ENCODE measurements at places on chromosomes 4 and X.

GRCh38 chr4:55258152-55258865 lies 87.7 kb upstream of the SRD5A3 start:
- DNase-seq = no peak

DNA sequence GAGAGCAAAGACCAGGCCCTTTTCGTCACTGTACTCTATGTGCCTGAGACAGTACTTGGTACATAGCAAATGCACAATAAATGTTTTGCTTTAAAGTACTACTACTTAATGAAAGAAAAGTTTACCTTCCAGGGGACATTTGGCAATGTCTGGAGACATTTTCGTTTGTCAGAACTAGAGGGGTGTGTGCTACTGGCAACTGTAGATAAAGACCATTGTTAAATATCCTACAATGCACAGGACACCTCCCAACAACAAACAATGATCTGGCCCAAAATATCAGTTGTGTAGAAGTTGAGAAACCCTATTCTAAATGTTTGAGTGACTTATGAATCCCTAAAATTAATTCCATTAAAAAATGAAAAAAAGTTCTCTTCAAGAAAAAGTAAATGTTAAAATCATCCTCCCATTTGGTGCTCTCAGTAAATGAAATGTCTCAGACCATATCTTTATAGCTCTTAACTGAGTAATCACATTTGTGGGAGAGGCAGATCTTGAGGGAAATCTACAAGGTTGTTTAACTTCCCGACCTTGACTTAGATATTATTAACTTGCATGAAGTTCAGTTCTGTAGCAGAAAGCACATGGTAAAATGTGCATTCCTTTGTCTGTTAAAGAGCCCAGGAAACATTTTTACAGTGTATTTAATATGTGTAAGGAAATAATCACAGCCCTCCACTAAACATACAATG lies 18.5 kb downstream of the EGFL6 start:
- DNase-seq = no peak

DNA sequence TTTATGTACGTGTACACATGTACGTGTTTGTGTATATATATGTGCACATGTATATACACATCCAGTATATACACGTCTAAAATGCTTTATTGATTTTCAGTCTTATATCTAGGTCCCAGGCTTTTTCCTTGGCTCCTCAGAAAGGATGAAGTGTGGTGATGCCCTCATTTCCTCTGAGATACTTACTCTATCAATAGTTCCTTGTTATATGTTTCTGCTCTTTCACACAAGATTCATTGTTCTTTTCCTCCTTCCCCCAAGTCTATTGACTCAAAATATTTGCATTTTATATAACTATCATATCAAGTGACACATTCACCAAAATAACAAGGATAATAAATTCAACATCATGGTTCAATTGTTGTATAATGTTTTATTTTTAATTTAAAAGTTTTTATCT lies 359.2 kb downstream of the EPHA5 start:
- no peak for DNase-seq

- DNase-seq = no peak
These were observed 54.1 kb downstream of the SRPX start for GRCh38 chrX:38166478-38167083.

DNA sequence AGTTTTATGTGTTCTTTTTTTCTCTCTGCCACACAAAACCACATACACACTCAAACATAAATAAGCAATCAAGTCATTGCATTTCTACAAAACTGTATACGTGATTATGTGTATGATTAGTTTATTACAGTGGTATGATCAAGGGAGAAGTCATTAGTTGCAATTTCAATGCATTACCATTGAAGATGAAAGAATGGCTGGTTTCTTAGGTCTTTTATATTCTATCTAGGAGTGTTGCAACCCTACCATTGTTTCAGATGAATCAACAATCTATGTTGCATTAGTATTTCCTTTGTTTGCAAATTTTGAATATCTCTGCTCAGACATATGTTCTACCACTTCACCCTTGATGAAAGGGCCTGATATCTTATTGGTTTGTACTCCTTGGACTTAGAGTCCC lies 6.8 kb downstream of the ANXA3 start:
- no peak for DNase-seq

- no peak for DNase-seq
These were observed 100.5 kb downstream of the CLNK start for GRCh38 chr4:10584042-10584441.

Data from posterior cingulate gyrus (tissue), 11 donors.